ENCODE measurements at places on chromosomes 2 and 18.

GRCh38 chr2:186573531-186573930 is 16.3 kb upstream of the ITGAV start:
- no peaks in the 10 kb centered on the region for H3K27me3 ChIP-seq
- no peak overlapping the region for H3K4me3 ChIP-seq

- no peak for DNase-seq
- no peak overlapping the region for H3K27ac ChIP-seq
- peaks cover 56% of the 10 kb centered on the region for H3K4me1 ChIP-seq
- peaks cover 79% of the 10 kb centered on the region for H3K27me3 ChIP-seq
- no peaks in the 10 kb centered on the region for H3K36me3 ChIP-seq
These were observed 1.3 kb upstream of the CYP26B1 start for GRCh38 chr2:72148837-72149555.

GRCh38 chr2:172582656-172583055 is 26.8 kb downstream of the PDK1 start:
- no peak for DNase-seq
- H3K4me1 ChIP-seq: peaks cover 49% of the 10 kb centered on the region
- H3K27me3 ChIP-seq: no peaks in the 10 kb centered on the region
- H3K4me3 ChIP-seq: no peak overlapping the region

DNA sequence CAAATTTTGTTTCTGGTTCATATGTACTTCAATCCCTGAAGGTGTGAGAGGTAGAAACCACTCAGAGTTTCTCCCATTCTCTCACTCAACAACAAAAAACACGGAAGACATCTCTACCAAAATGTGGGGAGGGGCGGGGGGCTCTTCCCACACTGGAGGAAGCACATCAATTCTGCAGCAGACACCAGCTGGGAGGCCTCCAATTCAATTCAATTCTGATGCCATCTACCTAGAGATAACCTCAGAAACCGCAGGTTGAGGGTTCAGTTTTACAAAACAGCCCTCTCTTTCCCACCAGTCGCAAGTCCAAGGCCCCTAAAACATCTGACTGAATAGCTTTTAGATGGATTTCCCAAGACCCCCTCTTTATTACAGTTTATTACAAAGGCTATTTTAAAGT is 7.0 kb upstream of the MCFD2 start:
- peaks cover 36% of the 10 kb centered on the region for H3K4me1 ChIP-seq
- H3K27me3 ChIP-seq: no peaks in the 10 kb centered on the region
- DNase-seq: no peak
- H3K36me3 ChIP-seq: peaks cover 14% of the 10 kb centered on the region

GRCh38 chr2:230106771-230107170 is 38.0 kb upstream of the SLC16A14 start:
- DNase-seq: no peak
- no peak overlapping the region for H3K27ac ChIP-seq
- H3K4me3 ChIP-seq: no peak overlapping the region
- H3K4me1 ChIP-seq: no peaks in the 10 kb centered on the region

- H3K27ac ChIP-seq: no peak overlapping the region
- no peaks in the 10 kb centered on the region for H3K36me3 ChIP-seq
- H3K4me1 ChIP-seq: no peaks in the 10 kb centered on the region
- no peak for DNase-seq
- no peak overlapping the region for H3K4me3 ChIP-seq
These were observed 78.5 kb downstream of the SPRED2 start for GRCh38 chr2:65353927-65354326.

- H3K36me3 ChIP-seq: no peaks in the 10 kb centered on the region
- H3K4me3 ChIP-seq: no peak overlapping the region
- H3K4me1 ChIP-seq: no peaks in the 10 kb centered on the region
- H3K27ac ChIP-seq: peak overlapping the region; percentile 36
- H3K27me3 ChIP-seq: peaks cover 3% of the 10 kb centered on the region
These were observed 74.8 kb downstream of the BCL11A start for GRCh38 chr2:60478660-60479059.

- H3K27ac ChIP-seq: no peak overlapping the region
- H3K27me3 ChIP-seq: no peaks in the 10 kb centered on the region
- no peaks in the 10 kb centered on the region for H3K4me1 ChIP-seq
- H3K36me3 ChIP-seq: no peaks in the 10 kb centered on the region
- H3K4me3 ChIP-seq: no peak overlapping the region
These were observed 4.7 kb upstream of the RAB11FIP5 start for GRCh38 chr2:73117441-73117840.

Data from naive thymus-derived CD8-positive, alpha-beta T cell (primary cell).